ENCODE measurements at places on chromosomes 2 and 18.

GRCh38 chr2:161344692-161345091 is 36.5 kb downstream of the PSMD14 start:
- H3K36me3 ChIP-seq, result peaks cover 1% of the 10 kb centered on the region
- H3K27me3 ChIP-seq, result no peaks in the 10 kb centered on the region
- H3K4me1 ChIP-seq, result no peaks in the 10 kb centered on the region
- no peak overlapping the region for H3K4me3 ChIP-seq
- DNase-seq, result no peak

- no peak overlapping the region for H3K27ac ChIP-seq
- H3K4me1 ChIP-seq, result peaks cover 6% of the 10 kb centered on the region
- H3K36me3 ChIP-seq, result peaks cover 3% of the 10 kb centered on the region
- no peak for DNase-seq
- no peaks in the 10 kb centered on the region for H3K27me3 ChIP-seq
Measured at GRCh38 chr2:235752846-235753245, 259.0 kb downstream of the AGAP1 start.

DNA sequence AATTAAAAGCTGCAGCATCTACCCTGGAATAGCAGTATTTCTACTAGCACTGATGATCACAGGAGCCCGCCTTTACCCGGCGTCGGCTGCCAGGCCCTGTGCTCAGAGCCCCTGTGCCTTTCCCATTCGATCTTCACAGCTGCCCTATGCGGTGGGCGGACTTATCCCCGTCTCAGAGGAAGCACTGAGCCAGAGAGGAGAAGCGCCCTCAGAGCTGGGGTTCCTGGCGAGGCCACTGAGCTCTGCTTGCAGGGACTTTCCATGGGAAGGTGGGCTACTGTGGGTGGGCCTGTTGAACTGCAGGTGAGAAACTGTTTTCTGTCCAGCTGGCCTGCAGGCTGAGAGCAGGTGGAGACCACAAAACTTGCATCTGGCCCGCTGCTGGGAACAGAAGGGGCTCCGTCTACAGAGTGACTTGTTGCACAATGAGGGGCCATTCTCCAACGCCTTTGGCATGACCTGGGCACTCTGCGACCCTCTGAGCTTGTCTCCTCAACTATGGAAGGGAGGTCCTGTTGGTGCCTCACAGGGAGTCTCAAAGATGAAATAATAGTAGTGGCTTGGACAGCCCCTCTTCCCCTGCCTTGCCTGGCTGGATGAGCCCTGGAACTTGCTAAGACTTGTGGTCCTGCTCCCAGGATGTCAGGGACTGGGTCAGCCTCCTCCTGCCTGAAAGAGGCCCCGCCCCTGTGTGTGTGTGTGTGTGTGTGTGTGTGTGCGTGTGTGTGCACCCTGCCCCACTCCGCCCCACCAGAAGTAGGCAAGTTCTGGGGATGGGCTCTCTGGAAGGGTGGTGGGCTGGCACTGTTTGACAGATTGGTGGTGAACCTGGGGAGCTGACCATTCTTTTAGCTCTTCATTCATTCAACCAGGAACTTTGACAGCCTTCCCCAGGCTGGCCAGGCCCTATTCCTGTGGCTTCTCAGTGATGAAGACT is 32.7 kb downstream of the GLI2 start:
- H3K4me3 ChIP-seq, result no peak overlapping the region
- H3K4me1 ChIP-seq, result peaks cover 42% of the 10 kb centered on the region
- H3K27ac ChIP-seq, result no peak overlapping the region
- H3K27me3 ChIP-seq, result no peaks in the 10 kb centered on the region
- no peaks in the 10 kb centered on the region for H3K36me3 ChIP-seq

DNA sequence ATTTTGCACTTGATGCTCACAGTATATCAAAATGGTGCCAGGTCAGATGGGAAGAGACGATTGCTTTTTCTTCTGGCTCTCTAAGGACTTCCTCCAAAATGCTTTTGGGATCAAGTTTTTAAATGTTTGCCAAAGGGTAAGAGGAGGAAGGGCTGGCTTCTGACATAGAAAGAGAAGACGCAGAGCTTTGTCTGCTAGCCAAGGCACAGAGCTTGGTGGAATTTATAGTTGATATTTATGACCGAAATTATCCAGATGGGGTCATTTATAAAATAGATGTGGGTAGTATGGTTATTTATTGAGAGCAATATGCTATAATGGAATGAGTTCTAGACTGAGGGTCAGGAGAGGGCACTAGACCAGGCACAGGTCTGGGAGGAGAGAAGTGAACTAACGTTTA is 193.3 kb downstream of the FSHR start:
- no peak overlapping the region for H3K4me3 ChIP-seq
- H3K4me1 ChIP-seq, result no peaks in the 10 kb centered on the region
- H3K27me3 ChIP-seq, result no peaks in the 10 kb centered on the region
- no peaks in the 10 kb centered on the region for H3K36me3 ChIP-seq
- DNase-seq, result no peak

- H3K4me1 ChIP-seq, result no peaks in the 10 kb centered on the region
- H3K36me3 ChIP-seq, result no peaks in the 10 kb centered on the region
- H3K4me3 ChIP-seq, result no peak overlapping the region
Measured at GRCh38 chr2:143463719-143464118, 334.5 kb downstream of the ARHGAP15 start.

DNA sequence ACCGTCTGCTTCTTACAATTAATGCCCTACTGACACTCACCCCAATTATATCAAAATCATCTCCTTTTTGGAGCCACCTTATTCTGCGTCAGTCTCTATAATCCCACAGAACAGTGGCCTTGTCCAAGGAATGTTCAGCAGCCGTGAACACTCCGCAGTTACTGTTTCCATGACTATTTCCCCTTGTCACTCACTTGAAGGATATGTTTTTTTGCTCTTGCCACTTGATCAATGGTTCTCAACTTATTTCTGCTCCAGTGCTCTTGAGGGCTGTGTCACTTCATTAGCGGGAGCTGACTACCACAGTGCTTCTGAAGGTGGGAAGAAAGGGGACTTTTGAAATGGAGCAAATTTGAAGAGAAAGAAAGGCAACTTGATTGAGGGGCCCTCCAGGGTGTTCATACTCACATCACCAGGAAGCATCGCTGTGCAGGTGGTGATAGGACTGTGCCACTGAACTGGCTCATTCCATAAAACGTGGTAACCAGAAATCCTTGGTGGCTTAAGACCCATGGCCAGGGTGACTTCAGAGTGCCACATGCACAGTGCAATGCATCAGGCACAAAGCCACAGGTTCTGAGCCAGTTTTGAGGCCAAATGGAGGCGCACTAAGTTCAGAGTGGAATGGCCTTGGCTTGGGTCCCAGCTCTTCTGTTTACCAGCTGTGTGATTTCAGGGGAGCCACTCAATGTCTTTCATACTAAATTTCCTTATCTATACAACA is 320.6 kb upstream of the RAB12 start:
- DNase-seq, result no peak
- no peaks in the 10 kb centered on the region for H3K4me1 ChIP-seq
- H3K27me3 ChIP-seq, result no peaks in the 10 kb centered on the region
- no peaks in the 10 kb centered on the region for H3K36me3 ChIP-seq

DNA sequence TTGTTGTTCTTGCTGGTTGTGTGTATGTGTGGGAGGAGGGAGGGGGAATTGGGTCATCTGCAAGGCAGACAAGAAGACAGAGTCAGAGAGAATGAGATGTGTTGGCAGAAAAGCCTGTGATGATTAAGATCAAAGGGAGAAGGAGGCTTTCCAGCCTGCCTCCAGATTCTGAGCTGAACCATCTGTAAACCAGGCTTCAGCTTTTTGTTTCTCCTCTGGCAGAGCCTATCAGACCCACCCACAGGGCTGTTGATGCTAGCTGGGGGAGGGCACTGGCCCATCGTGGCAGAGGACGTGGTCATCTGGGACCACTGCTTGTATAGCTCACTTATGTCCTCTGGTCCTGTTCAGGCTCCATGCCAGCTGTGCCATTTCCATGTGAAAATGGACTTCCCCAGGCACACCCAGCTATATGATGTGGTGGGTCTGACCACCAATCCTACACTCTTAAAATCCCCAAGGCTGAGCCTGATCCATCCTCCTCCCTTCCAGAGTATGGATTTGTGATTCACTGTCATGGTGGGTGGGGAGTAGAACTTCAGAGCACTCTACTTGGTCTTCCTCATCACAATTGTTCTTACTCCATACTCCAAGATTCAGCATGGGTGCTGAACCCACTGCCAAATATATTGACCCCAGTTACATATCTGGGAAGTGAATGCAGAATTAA is 27.8 kb upstream of the COL6A3 start:
- H3K36me3 ChIP-seq, result no peaks in the 10 kb centered on the region
- H3K27ac ChIP-seq, result no peak overlapping the region
- no peak for DNase-seq
- H3K4me3 ChIP-seq, result no peak overlapping the region
- H3K27me3 ChIP-seq, result no peaks in the 10 kb centered on the region

- DNase-seq, result no peak
- H3K27ac ChIP-seq, result no peak overlapping the region
- H3K27me3 ChIP-seq, result no peaks in the 10 kb centered on the region
- H3K4me1 ChIP-seq, result peaks cover 3% of the 10 kb centered on the region
Measured at GRCh38 chr2:145383961-145384360, 864.0 kb upstream of the ZEB2 start.

DNA sequence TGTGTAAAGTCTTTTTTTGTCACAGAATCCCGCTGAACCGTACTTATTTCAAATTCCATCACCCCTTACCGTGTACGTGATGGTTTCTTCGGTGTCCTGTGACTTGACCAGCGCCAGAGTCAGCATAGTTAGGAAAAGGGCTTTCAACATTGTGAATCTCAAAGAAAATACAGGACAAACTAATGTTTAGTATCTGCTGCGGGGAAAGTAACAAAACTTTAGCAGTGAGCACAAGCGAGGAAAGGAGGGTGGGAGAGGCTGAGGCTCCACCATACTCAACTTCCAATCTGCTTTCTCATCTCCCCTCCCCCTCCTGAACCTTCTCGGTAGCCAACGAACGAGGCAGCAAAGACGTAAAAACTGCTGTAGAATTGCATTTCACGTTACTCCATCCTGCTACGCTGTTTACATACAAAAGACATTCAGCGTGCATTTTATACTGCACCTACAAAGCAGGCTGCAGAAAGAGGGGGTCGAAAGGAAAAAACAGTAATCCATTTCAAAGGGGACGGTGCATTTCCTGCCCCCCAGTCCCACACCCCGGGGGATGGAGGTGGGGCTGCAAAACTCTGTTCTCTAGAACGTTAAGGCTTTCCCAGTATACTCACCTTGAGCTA is 1.2 kb downstream of the EFEMP1 start:
- no peaks in the 10 kb centered on the region for H3K36me3 ChIP-seq
- H3K4me1 ChIP-seq, result peaks cover 2% of the 10 kb centered on the region
- DNase-seq, result no peak
- peaks cover 5% of the 10 kb centered on the region for H3K27me3 ChIP-seq
- H3K4me3 ChIP-seq, result no peak overlapping the region

DNA sequence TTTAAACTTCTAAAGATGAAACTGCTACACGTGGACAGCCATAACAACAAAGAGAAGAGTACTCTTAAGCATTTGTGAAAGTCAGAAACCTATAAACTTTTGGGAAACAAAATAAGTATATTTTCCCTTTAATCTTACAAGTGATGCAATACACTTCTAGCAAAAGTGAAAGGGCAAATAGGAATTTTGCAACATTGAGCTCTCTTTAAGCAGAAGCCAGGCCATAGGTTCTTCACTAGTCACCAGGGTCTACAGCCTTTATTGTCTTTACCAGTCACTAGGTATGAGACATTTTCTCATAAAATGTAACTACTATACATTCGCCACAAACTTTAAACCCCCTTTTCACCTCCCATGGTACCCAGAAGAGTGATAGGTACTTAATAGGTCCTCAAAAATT is 37.5 kb downstream of the SCN1A start:
- no peak overlapping the region for H3K4me3 ChIP-seq
- H3K36me3 ChIP-seq, result no peaks in the 10 kb centered on the region
- H3K4me1 ChIP-seq, result no peaks in the 10 kb centered on the region

DNA sequence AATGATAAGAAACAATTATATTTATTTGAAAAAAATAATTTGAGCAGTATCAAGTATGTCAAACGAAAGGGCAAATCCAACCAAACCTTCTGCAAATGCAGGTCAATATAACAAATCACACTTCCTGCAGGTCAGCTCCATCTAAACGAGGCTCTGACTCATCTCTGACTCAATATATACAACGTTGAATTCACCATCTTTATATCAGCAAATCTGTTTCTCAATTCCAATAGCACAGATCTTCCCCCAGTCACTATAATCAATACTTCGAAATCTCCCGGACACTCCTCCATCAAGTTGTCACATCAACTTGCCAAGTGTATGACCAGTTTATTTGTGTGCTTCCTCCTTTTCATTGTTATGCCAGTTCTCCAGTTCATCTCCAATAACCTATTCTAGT is 388.9 kb downstream of the ZEB2 start:
- H3K27ac ChIP-seq, result no peak overlapping the region
- no peak for DNase-seq
- H3K36me3 ChIP-seq, result no peaks in the 10 kb centered on the region
- no peaks in the 10 kb centered on the region for H3K27me3 ChIP-seq
- no peaks in the 10 kb centered on the region for H3K4me1 ChIP-seq

DNA sequence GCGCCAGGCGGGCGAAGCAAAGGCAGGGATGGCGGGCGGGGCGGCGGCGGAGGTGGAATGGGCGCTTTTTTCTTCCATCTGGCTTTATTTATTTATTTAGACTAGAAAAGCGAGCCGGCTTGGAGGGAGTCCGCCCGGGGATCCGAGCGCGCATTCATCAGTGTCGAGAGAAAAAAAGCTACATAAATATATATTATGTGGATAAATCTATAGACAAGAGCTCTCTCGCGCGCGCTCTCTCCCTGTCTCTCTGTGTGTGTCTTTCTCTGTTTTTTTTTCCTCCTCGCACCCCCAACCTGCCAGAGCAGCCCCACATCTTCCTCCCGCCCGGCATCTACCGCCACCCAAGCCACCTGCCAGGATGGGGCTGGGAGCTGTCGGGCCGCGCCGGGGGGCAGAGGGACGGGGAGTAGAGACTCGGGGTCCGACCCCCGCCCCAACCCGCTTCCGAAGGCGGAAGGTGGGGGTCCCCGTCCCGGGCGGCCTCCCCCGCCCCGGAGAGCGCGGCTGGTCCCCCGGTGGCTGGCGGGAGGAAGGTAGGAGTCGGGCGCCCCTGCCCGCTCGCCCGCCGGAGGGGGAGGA is 972 bp upstream of the CELF4 start:
- peak overlapping the region; percentile 47 for H3K4me3 ChIP-seq
- no peak overlapping the region for H3K27ac ChIP-seq
- H3K27me3 ChIP-seq, result peaks cover 32% of the 10 kb centered on the region
- H3K4me1 ChIP-seq, result peaks cover 8% of the 10 kb centered on the region
